ENCODE measurements at places on chromosomes 1 and 21.

DNA sequence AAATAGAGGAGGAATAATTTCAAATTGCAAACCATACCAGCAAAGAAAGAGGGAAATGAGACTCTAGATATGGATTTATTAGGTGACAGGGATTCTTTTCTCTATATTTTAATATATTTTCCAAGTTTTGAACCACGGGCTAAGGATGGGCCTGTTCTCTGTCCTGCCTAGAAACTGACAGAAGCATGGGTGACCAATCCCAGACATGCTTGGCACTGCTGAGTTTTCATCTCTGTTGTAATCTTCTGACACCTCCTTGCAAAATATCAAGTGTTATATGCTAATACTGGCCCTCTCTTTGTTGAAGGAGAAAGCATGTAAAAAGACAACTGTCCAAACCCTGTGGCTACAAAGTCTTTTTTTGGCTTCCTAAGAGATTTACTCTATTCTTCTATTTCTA is 774 bp upstream of the ANGPTL7 start:
- DNase-seq: no peak

DNA sequence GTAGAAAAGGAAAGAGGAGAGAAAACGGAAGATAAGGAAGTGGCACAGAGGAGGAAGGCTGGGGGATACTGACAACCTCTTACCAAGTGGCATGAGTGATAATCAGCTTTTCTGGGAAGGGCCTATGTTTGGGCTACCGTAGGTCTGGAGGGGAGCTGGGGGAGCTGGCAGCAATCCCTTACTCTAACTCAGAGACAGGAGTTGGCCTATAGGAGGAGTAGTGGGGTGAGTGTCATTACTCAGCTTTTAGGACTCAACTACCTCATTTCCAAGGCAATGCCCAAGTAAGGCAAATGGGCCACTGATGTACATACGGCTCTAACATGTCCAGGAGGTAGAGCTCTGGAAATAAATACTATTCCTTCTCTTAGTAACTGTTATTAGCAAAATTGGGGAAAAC is 48.7 kb upstream of the DMRTA2 start:
- DNase-seq: no peak

DNA sequence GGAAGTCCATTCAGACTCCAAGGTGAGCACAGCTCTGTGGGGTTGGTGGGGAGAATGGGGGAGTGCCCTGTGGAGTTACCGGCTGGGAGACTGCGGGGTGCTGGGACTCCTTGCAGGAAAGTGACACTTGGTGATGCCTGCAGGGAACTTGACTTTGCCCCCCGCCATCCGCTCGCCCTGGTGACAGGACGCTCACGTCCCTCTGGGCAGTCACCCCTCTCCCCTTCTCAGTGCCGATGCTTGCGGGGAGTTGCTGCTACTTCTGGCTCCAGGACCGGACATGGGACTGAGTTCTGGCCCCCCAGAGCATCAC is 209.5 kb upstream of the C1orf174 start:
- DNase-seq: no peak

GRCh38 chr1:185008838-185009237 is 34.5 kb upstream of the NIBAN1 start:
- no peak for DNase-seq

DNA sequence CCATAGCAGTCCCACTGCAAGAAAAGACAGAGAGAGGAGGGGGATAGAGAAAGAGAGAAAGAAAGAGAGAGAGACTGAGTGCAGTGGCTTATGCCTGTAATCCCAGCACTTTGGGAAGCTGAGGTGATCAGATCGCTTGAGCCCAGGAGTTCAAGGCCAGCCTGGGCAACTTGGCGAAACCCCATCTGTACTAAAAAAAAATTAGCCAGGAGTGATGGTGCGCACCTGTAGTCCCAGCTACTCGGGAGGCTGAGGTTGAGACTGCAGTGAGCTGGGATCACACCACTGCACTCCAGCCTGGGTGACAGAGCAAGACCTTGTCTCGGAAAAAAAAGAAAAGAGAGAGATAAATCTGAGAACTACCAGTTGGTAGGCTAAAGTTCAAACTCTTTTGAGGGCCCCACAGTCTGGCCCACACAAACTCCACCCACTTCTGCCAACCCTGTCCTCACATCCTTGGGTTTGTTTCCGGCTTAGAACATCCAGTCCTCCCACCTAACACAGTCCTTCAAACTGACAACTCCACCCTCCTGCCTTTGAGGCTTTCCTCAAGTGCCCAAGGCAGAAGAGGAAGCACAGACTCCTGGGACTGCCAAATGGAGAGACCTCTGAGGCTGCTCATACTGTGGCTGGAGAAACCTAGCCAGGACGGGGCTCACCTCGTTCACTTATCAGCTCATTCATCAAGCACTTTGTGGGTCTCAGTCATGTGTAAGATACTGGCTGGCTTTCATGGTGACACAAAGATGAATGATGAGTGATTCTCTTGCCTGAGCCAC is 20.1 kb downstream of the TFAP2E start:
- no peak for DNase-seq

- DNase-seq: no peak
Observed at GRCh38 chr1:78902641-78903040, 103.9 kb downstream of the ADGRL4 start.

DNA sequence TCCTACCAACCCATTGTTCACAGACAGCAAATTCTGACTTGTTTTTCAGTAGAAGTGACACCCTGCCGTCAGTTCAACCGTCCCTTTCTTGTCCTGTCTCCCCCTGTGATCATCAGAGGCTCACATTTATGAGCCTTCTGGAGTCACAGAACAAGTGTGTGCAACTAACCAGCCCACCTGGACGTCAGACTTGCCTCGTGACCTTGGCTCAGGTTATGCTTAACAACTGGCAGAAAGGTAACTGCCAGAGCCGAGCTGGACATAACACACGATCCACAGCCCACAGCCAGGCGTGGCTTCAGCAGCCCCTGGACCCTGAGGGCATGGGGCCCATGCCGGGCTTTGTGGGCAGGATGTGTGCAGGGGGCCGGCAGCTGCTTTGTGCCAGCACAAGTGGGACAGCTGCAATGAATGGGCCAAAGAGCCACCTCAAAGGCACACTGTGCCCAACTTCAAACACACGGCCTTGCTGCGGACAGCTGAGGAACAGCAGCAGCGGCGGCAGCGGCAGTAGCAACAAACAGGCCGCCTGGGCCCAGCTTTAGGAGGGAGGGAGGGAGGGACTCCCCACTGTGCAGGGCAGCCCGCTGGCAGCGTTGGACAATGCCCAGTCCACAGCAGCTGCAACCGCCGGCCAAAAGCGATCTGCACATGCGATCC is 103.9 kb downstream of the ZBTB18 start:
- no peak for DNase-seq

DNA sequence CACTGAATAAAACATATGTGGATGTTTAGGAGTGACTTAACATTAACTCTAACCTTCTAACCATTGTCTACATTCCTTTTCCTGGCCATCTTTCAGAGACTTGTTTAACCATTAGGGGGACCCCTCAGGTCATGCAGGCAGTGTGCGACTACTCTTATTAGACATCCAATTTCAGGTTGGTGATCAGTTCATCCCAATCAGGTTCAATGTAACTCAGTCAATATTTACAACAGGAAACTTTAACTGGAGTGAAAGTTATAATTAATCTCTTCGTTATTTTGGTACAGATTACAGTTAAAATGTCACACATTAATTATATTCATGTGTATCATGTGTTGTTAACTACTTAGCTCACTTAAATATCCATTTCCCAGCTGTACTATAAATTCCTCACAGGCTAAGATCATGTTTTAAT is 68.8 kb upstream of the RGS1 start:
- DNase-seq: no peak

DNA sequence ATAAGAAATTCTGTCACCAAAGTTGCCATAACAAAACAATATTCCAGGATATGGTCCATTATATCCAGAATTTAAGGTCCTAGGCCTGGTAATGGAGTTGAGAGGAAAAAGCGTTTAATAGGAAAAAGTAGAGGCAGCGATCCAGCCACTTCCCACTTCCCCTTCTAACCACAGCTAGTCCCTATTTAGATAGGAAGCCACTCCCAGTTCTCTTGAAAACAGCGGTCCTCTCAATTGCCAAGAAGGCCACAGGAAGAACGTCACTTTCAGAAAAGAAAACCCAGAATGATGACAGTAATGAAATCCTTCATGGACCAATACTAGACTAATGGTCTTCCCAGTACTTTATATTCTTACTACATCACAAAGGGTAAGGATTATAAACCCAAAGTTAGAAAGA is 38.6 kb downstream of the ABL2 start:
- no peak for DNase-seq

All from stimulated activated CD4-positive, alpha-beta T cell treated with anti-CD3 and anti-CD28 coated beads, TNF-alpha, amount 100 ng/mL, for 1 hour (primary cell).